ENCODE measurements at places on chromosomes 6 and 20. TPM values are rescaled to one million over a fixed set of nuclear protein-coding genes. Genes with fewer than 3 reads are reported as not detected.

Gene TCF21
- total RNA-seq = not detected

Gene SLC16A10
- 2.5 TPM for total RNA-seq

Gene GSTA3
- total RNA-seq = not detected

Gene BTN1A1
- total RNA-seq = not detected

Gene MAS1
- not detected for total RNA-seq

Gene F13A1
- 0.02 TPM for total RNA-seq

Gene VGLL2
- total RNA-seq = not detected

Gene TUBB2B
- total RNA-seq = 16.2 TPM

Gene C20orf144
- not detected for total RNA-seq

Gene MATN4
- total RNA-seq = not detected

Gene CCN2
- 112 TPM for total RNA-seq

Gene PI3
- total RNA-seq = not detected

Gene HLA-A
- total RNA-seq = 660 TPM

Gene CYP39A1
- 10.6 TPM for total RNA-seq

Gene FOXS1
- total RNA-seq = not detected

Gene MUCL3
- not detected for total RNA-seq

Gene ABCC10
- 6.9 TPM for total RNA-seq

All from NCI-H460 (cell line).